ENCODE measurements at places on chromosomes 3 and 15.

DNA sequence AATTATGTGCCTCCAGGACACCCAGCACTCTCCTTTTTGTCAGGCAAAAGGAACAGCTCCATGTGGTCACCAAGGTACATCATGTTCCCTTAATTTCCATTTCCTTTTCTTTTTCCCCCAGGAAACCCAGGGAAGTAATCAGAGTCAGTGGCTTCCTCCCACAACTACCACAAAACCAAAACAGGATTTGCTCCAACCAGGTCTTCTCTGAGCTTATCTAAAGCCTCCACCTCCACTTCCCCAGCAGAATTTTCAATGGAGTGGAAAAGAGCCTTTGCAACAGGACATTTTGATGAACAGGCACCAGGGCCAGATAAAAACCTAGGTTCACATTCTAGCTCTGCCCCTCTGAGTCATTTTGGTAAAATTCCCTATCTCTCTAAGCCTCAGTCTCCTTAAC lies 154.3 kb downstream of the NR2F2 start:
- DNase-seq, result no peak

GRCh38 chr3:56323986-56324420 lies 144.3 kb downstream of the ERC2 start:
- no peak for DNase-seq

DNA sequence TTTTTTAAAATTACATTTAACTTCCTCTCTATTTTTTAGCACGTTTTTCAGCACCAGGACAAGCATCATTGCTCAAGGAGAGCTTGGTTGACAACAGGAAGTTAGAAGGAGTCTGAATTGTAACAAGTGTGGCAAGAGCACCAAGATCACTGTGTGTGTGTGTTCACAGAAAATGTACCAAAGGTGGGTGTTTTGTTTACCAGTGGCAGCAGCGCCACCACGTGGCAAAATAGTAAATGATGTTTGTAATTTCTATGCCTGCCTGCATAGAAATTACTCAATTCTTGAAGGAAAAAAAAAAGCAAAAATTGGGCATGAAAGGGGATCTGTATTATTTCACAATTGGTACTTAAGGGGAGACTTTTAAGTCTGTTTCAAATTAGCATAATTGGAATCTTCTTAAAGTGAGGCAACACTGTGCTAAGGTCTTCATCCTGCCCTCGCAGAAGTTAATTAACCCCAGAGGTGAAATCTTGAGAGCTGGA lies 7.4 kb upstream of the U2SURP start:
- DNase-seq, result peak; percentile 52

- no peak for DNase-seq
Measured at GRCh38 chr15:48880070-48880634, 2.2 kb downstream of the EID1 start.

All from NCI-H446 treated with DMSO at 0.1 percent for 48 hours (cell line).